Stimulated activated CD8-positive, alpha-beta memory T cell treated with anti-CD3 and anti-CD28 coated beads, Interleukin-15, amount 100 ng/mL, for 4 hours (primary cell): ENCODE measurements at places on chromosomes 4 and X.

DNA sequence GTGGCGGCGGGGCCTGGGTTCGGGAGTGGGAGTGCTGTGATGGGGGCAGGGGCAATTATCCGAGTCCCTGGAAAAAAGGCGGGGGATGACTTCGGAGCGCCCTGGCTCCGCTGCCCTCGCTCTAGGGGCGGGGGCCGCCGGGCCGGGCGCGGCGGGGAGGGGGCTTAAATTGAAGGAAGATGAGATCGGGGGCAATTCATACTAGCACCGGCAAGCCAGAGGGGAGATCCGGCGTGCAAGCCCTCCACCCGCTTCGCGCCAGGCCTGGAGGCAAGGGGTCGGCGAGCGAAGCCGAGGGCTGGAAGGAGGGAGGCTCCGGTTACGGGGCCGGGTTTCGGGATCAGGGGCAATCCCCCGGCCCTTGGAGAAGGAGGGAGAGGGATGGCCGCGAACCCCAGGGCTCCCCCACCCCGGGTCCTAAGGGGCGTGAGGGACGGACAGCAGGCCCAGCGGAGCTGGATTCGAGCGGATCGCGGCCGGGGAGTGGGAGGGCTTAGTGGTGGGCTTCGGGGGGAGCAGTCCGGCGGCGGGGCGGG is 1.2 kb downstream of the BCORL1 start:
- no peak for DNase-seq

DNA sequence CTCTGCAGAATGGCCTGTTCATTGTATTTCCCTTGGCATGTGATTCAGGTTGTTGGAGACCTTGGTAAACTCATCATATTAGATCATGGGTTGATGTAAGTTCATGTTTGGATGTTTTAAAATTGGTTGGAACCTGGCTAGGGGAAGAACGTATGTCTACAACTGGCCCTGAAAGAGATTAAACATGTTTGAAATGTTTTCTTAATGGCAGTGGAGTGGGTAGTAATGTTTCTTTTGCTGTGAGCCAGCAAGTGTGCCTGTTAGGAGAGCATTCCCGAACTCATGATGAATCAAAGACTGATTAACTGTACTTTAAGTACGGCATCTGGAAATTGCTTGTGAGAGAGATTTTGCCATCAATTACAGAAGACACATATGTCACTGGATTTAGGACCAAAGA is 44.5 kb upstream of the SLC4A4 start:
- DNase-seq, result no peak

GRCh38 chr4:36712013-36712412 is 430.6 kb downstream of the DTHD1 start:
- DNase-seq, result no peak

DNA sequence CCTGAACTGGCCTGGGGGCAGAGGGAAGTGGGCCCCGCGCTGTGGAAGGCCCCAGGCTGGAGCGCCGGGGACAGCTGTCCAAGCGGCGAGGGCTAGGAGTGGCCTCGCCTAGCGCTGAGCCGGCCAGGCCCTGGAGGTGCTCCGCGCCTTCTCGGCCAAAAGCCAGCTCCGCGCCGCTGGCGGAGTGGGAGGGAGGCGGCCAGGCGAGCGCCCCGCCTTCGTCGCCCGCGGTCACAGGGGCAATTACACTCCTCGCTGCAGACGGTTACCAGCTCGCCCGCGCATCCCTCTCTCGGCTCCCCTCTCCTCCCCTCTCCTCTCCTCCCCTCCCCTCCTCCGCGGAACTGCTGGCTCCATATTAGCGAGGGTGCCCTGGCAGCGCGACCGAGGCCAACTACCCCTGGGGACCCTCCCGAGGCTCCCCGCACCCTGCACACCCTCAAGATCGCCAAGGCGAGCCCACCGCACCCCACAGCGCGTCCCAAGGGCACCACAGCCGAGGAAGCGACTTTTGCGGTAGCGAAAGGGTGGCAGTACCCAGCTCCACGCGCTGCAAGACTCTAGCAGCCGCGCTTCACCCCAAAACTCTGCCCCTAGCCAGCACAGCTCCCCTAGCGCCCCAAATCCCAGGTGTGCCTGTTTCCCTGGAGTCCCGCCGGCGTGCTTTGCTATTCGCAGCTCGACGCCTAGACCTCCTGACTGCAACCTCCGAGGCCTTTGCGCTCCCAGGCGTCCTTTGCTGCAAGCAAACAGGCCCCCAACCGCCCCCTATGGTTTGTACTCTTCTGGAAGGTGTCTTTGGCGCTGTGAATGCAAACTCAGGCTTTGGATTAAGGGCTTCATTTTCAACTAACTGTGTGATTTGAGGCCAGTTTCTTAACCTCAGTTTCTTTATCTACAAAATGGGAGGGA is 91.4 kb downstream of the BCOR start:
- DNase-seq, result no peak

- no peak for DNase-seq
Measured at GRCh38 chr4:166724369-166724768, 509.9 kb downstream of the SPOCK3 start.

DNA sequence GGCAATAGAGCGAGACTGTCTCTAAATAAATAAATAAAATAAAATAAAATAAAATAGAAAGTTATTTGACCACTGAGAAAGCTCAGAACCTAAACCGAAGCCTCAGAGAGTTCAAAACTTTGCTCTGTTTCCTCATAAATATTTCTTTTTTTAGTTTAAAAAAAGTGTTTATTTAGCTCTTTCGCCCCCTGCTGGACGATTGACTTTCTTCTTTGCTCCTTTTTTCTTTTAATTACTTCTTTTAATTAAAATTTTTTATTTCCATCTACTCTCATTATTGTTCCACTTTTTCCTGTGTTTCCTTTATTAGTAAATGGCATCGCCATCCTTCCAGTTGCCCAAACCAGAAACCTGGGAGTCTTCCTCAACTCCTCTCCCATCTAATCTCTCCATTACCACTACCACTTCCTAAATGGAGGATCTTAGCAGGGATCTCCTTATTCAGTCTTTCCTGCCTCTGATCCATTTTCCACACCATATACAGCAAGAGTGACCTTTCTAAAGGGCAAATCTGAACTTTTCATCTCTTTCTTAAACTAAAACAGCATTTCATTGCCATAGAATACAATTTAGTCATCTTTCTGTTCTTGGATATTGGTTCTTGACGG is 728 bp upstream of the IL13RA2 start:
- DNase-seq, result no peak
